Bone marrow (tissue), 2 donors: ENCODE measurements at places on chromosomes 5 and 9.

GRCh38 chr9:967436-967835 lies 9.0 kb upstream of the DMRT3 start:
- no peak for DNase-seq

DNA sequence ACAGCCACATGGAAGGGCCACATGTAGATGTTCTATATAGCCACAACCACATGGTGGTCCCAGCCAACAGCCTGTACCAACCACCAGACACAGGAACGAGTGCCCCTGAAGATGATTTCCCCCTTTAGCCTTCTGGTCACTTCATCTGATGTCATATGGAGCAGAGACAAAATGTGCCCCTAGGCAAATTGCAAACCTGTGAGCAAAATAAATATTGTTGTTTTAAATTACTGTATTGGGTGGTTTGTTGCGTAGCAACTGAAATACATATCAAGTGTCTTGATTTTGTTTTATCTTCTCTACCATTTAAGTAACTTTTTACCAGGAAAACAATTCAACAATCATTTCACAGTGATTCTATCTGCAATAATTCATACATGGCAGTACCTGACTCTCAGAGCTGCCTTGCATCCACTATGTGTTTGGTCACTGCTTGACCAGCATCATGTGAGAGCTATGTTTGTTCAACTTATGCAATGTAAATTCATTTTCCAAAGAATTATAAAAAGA lies 142.5 kb upstream of the VLDLR start:
- no peak for DNase-seq

- DNase-seq = no peak
These were observed 2149.4 kb upstream of the ACO1 start for GRCh38 chr9:30235068-30235467.

- DNase-seq = no peak
These were observed 2.6 kb upstream of the SMIM23 start for GRCh38 chr5:171783051-171783450.

- DNase-seq = no peak
These were observed 2156.9 kb upstream of the C9orf72 start for GRCh38 chr9:29730163-29730562.

- no peak for DNase-seq
These were observed 249.8 kb upstream of the PRDM9 start for GRCh38 chr5:23257656-23258055.

DNA sequence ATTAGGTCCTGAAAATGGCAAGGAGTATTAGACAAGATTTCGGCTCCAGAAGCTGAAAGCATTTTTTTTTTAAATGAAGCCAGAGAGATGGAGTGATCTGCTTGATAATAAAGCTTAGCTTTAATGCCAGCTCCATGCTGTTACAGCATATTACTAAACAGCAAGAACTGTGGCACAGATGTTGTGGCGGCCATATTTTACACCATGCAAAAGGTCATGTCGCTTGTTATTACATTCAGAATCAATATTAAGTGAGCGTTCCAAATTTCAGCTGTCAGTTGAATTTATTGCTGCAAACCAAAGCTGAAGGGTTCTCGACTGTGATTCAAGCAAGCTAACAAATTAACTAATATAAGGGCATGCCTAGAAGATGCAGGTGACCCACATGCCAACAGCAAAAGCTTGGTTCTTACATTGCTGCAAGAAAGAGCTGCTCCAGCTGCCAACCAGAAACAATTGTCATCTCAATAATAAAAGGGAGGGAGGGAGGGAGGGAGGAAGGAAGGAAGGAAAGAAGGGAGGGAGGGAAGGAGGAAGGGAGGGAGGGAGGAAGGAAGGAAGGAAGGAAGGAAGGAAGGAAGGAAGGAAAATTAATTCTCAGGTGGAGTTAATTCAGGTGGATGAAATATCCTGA lies 517.7 kb upstream of the WWC1 start:
- DNase-seq = no peak

DNA sequence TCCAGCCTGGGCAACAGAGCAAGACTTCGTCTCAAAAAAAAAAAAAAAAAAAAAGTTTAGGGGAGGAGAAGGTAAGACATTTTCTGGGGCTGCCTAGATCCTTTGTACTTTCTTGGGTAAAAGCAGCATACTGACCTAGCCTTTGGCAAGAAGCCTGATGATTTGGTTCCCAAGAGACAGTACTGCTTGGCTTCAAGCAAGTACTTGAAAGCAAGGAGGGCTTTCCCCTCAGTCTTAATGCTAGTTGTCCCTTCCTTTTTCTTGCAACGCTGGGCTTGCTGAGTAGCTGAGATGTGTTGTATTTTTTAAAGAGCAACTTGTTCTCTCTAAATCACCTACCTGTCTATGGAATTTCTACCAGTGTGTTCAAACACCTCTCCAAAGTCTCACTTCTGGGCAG lies 76.2 kb downstream of the INSYN2B start:
- DNase-seq = no peak

DNA sequence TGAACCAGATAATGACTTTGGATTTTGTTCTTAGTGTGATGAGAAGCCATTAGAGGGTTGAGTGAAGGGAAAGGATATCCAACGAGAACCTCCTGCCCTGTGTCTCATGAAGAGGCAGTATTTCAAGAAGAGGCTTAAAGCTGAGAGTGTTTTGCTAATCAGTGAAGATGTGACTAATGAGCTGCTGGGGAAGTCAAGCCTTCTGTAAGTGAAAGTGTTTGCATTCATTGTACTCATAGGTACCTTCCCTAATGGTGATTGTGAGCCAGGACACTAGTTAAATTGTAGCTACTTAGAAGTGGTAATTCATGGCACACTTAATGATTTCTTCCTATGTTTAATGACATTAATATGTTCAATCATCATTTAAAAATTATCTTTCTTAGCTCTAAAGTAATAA lies 23.7 kb downstream of the PIP5K1B start:
- DNase-seq = no peak

DNA sequence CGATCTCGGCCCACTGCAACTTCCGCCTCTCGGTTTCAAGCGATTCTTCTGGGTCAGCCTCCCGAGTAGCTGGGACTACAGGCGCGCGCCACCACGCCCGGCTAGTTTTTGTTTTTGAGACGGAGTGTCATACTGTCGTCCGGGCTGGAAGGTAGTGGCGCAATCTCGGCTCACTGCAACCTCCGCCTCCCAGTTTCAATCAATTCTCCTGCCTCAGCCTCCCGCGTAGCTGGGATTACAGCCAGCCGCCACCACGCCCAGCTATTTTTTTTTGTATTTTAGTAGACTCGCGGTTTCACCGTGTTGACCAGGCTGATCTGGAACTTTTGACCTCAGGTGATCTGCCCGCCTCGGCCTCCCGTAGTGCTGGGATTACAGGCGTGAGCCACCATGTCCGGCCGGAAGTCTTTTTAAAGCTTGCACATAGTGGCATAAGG lies 1.2 kb downstream of the SMC5 start:
- DNase-seq = no peak

DNA sequence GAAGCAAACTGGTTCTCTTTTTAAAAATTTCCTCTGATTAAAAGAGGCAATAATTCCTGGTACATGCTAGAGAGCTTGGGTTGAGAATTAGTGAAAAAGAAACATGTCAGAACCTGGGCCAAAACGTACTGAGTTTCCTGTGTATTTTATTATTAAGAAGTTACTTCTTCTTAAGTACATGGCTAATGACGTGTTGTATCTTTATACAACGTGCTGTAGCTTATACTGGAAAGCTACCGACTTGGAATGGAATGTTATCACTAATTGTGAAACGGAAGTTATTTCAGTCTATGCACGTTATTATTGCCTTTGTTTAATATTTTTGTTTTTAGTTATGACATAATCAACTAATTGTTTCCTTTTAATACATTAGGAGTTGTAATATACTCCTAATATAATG lies 43.1 kb downstream of the ZNF366 start:
- DNase-seq = no peak

- no peak for DNase-seq
These were observed 1.8 kb downstream of the POU4F3 start for GRCh38 chr5:146340260-146341081.

GRCh38 chr5:178368274-178368673 lies 135.7 kb upstream of the PHYKPL start:
- no peak for DNase-seq

- DNase-seq = no peak
These were observed 74.2 kb upstream of the SPOCK1 start for GRCh38 chr5:137573376-137573775.

- DNase-seq = no peak
These were observed 21.5 kb downstream of the SARDH start for GRCh38 chr9:133716564-133717112.
